Umbilical cord (tissue), 2 donors: ENCODE measurements at places on chromosomes 3 and 15. TPM values are rescaled to one million over a fixed set of nuclear protein-coding genes. Genes with fewer than 3 reads are reported as not detected.

BCL2A1 gene
- 5.1 TPM for total RNA-seq

SH2D7 gene
- total RNA-seq: 0.24 TPM

LIPC gene
- total RNA-seq: 2.9 TPM

GRCh38 chr3:109480014-109480413, 142.7 kb upstream of the DPPA4 start:
- DNase-seq: no peak

CD200 gene
- total RNA-seq: 13.2 TPM

- no peak for DNase-seq
Measured at GRCh38 chr15:28081594-28081993, 17.5 kb downstream of the OCA2 start.

GRCh38 chr3:134576831-134577230, 74.0 kb downstream of the KY start:
- no peak for DNase-seq

GRCh38 chr15:55248895-55249294, 40.7 kb downstream of the RAB27A start:
- no peak for DNase-seq
